NK-92 treated with Interleukin-12 subunit alpha and Interleukin-12 subunit beta, amount 100 ng/mL, for 24 hours (cell line): ENCODE measurements at places on chromosomes 5 and 9.

GRCh38 chr5:160537940-160538339 lies 116.3 kb downstream of the PTTG1 start:
- no peak for DNase-seq

DNA sequence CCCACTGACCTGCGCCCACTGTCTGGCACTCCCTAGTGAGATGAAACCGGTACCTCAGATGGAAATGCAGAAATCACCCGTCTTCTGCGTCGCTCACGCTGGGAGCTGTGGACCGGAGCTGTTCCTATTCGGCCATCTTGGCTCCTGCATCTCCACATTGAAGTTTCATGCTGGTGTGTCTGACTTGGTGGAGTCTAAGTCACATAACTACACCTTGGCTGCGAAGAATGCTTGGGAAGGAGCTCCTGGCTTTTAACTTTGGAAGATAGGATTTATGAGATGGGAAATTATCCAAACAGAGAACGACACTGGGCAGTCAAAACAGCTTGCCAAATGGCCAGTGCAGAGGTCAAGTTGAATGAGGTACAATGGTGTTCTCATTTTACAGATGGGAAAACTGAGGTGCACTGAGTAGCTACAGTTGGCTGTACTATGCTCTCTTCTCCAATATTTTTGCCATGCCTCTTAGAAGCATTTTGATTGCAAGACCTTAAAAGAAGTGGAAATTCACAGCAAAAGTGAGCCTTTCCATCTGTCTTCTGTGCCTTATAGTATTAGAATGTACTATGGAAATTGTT lies 36.7 kb downstream of the CCDC192 start:
- DNase-seq: no peak

DNA sequence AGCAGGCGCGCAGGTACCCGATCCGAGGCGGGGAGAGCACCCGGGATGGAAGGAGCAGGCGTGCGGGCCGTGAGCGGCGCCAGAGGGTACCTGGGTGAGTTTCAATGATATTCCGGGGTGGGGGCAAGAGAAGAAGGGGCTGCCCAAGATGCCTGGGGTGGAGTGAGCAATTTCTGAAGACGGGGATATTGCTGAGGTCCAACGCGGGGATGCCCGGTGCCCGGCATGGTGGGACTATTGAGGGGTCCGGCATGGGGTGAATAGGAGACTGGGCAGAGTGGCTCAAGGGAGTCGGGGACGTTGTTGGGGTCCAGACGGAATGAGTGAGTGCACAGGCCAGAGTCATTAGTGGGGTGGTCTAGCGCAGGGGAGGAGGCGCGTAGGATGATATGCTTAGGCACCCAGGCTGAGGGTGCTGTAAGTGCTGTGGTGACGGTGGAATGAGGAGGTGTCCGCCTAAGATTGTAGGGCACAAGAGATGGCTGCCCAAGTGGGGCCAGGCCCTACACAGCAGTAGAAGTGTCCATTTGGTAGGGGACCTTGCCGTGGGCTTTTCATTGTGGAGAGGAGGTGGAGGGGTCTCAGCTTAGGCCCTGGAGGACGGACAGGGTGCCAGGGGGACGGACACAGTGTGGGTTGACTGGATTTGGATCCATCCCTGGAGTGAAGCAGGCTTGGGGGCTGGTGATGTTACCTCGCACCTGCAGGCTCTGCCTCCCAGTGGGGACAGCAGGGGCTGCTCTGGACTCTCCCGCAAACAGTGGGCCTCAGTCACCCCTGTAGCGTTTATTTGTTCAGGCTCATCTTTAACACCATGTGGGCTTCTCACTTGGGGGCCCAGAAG lies 719 bp downstream of the MIGA2 start:
- no peak for DNase-seq

- no peak for DNase-seq
Observed at GRCh38 chr5:54867310-54867944, 118.0 kb downstream of the ESM1 start.

DNA sequence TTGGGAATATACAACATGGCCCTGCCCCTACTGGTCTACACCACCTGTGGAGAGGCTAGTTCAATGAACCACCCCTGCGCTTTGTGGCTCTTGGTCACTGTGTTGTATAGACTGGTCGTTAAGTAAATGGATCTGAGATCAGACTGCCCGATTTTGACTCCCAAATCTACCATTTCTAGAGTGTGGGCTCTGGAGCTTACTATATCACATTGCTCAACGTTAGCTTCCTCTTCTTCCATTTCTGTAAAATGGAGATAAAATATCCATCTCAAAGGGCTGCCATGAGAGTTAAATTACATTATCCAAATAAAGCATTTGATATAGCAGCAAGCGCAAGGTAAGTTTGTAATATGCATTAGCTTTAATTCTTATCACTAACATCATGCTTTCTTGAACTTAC lies 52.7 kb upstream of the IFNK start:
- DNase-seq: no peak

GRCh38 chr9:129213551-129213950 lies 35.5 kb upstream of the IER5L start:
- no peak for DNase-seq

GRCh38 chr9:123611226-123611625 lies 255.2 kb downstream of the CRB2 start:
- no peak for DNase-seq

GRCh38 chr5:132396589-132397031 lies 27.1 kb downstream of the SLC22A5 start:
- DNase-seq: no peak

- DNase-seq: no peak
Observed at GRCh38 chr9:17251100-17251499, 116.3 kb downstream of the CNTLN start.

- DNase-seq: no peak
Observed at GRCh38 chr5:80348171-80348570, 28.4 kb downstream of the SPZ1 start.
